Muscle of arm (tissue), 14 donors: ENCODE measurements at places on chromosomes 3 and 15. TPM values are rescaled to one million over a fixed set of nuclear protein-coding genes. Genes with fewer than 3 reads are reported as not detected.

Gene FOXB1
- polyA plus RNA-seq: not detected

Gene ARGFX
- polyA plus RNA-seq: not detected

Gene C3orf85
- polyA plus RNA-seq: not detected

Gene PXYLP1
- 21.3 TPM for polyA plus RNA-seq

Gene DUSP7
- polyA plus RNA-seq: 20.9 TPM

Gene SERINC4
- polyA plus RNA-seq: 0.89 TPM

Gene XCR1
- polyA plus RNA-seq: 0.54 TPM

Gene SPINK8
- polyA plus RNA-seq: not detected

Gene ARIH2
- 95.2 TPM for polyA plus RNA-seq

Gene GOLGA8S
- 0.37 TPM for polyA plus RNA-seq

- DNase-seq: no peak
Measured at GRCh38 chr3:6260551-6261191, 600.2 kb upstream of the GRM7 start.

DNA sequence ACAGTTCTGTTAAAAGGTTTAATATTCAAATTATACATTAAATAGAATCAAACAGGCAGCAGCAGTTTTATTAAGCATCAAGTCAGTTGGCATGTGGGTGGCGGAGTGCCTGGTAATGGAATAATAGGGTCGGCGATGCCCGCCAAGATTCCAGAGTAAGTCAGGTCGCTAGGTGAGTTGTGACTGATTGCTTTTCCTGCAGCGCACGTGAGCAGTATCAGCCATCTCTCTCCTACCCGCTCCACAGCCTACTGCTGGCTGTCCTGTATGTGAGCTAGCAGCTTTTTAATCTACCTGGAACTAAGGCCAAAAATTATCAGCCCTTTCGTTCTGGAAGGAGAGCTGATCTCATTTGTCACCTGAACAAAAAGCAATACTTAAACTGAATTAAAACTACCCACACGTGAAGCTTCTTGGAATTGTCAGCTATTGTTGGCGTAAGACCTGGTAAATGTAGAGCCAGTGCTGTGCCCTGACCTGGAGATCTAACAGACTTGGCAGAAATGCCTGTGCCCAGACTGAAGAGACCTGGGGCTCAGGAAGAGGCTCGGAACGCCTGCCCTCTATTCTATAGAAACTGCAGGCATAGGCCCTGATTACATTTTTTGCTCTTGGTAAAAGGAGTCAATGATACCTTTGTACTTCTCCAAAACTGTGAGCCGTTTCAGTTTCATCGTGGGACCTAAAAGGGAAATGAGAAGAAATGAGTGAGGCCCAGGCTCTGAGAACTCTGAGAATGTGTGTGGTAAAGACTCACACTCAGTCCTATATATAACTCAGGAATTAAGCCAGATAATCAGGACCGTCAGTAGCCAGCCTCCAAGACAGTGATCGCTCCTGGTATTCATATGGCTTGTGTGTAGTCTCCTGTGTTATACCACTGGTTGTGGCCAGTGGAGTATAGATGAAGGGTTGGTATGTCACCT, 21.9 kb downstream of the IDH3A start:
- no peak for DNase-seq

GRCh38 chr3:5678248-5678647, 490.7 kb downstream of the EDEM1 start:
- no peak for DNase-seq

DNA sequence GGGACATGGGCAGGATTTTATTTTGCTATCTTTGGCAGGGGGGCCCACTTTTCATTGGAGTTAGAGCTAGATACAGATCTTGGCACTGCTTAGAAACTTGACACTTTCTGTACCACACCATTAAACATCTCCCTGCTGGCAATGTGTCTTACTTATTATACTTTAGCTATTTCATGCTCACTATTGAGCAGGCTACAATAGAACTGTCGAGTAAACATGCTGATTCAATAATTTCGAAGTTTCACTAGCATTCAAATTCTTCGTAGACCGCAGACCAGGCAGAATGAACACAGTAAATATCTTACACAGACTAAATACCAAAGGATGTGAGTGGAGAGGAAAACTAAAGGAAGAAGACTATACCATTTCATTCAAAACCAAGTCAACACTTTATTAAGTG, 180.8 kb downstream of the UNC13C start:
- no peak for DNase-seq

- DNase-seq: no peak
Measured at GRCh38 chr15:51837792-51838251, 8.4 kb downstream of the TMOD3 start.

DNA sequence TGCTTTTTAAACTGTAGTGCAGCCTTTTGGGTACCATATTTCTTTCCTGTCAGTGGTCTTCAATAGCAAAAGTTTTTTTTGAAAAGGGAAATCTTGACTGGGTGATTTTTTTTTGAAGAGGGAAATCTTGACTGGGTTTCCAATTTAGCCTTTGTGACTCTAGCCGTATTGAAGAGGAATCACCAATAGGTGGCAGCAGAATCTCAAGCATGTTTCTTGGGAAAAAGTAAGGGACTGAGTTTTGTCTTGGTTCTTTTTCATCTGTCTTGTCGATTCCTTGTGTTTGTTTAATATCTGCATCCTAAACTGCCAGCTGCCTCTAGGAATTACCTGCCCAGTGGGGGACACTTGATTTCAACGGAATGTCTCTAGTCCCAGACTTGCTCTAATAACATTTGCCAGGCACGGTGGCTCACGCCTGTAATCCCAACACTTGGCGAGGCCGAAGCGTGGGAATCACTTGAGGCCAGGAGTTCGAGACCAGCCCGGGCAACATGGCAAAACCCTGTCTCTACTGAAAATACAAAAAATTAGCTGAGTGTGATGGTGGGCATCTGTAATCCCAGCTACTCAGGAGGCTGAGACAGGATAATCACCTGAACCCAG, 89.2 kb downstream of the RBPMS2 start:
- DNase-seq: peak; percentile 66

GRCh38 chr3:52479877-52480575, 15.1 kb upstream of the STAB1 start:
- no peak for DNase-seq

DNA sequence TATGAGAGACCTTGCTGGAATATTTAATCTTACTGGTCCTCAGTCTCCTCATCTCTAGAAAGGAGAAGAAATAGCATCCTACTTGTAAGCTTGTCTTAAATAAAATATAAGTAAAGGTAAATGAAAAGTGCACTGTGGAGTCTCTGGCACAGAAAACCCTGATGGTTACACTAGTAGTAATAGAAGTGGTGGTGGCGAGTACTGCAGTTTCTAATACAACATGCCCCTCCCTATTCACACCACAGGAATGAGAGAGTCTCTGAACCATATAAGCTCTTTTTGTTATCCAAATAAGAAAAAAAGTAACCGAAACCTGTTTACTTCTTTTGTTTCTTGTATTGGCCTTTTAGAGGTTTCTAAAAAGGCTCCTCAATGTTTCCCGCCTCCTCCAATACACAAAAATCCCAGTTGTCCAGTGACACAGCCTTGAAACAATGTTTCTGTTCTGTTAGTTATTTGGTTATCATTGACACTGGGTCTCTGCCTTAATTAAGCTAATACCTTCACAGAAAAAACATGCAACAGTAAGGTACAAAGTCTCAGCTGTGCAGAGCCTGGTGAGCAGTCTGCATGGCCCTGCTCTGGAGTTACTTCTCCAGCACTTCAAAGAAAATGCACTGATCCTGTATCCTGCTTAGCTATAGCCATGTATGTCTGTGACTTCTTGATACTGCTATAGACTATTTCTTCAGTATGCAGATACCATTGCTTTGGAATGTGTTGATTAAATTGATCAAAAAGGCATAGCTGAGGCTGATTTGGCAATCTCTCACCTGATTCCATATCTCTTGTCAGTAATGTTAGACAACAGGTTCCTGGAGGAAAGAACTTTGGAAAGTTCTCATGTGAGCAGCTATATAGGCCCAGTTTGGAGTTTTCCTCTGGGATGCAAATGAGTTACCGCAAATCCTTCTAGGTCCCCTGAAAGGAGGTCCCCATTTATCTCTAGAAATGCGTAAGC, 315.6 kb upstream of the IL12A start:
- DNase-seq: no peak

DNA sequence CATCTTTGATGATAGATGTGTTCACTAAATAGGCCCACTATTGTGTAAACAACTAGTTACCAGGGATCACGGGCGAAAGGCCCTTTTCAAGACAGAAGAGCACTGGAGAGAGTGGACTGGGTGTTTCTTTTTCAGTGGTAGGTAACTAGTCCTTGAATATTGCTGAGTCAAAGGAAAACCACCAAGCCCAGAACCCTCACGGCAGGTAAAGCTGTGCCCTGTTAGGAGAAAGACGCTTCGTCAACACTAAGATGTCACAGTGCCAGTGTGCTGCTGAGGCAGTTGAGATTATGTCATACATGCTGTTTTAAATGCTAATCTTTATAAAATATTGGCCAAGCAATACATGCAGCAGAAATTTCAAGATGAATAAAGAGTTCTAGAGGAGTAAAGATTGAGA, 578.6 kb downstream of the PYDC2 start:
- no peak for DNase-seq

DNA sequence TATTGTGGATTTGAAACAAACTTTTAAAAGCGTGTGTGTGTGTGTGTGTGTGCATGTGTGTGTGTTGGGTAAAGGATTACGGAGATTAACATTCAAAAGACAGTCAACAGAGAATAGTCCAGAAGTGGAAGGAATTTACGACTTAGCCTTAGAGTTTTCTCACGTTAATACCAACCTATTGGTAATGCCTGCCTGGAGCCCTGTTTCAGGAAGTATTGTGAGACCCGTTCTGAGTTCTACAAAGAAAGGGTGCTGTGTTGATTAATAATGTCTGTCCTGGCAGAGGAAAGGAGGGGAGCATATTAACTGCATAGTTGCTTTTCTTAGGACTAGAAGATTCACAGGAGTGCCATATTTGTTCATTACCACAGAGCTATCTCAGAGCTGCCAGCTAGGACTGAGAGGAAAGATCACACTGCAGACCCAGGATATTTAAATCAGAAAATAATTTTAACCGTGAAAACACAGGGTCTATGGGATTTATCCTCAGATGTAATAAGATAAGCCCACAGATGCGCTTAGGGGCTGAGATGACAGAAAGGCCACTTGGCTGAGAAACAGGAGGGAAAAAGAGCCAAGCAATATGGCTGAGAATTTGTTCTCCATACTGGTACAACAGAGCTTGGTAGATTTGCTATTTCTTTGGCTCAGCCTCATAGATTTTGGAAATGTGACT, 40.5 kb upstream of the FRMD4B start:
- no peak for DNase-seq

GRCh38 chr15:43187544-43188155, 2.4 kb downstream of the CCNDBP1 start:
- peak; percentile 24 for DNase-seq

DNA sequence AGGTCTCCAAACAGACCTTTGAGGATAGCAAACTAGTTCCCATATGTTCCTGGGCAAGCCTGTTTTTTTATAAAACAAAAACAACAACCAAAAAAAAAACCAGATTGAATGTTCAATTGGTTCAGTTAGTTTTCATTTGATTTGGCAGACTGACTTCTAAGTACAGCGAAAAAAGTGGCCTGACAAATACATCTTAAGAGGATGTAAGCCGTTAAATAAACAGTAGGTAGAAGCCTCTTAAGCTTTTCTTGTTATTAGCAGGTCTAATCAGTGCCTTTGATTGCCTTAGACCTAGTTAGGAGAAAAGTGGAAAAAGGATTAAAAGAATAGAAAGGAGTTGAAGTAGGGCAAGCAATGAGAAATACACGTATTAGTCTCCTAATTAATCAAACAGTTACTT, 13.2 kb downstream of the TSC22D2 start:
- DNase-seq: no peak

DNA sequence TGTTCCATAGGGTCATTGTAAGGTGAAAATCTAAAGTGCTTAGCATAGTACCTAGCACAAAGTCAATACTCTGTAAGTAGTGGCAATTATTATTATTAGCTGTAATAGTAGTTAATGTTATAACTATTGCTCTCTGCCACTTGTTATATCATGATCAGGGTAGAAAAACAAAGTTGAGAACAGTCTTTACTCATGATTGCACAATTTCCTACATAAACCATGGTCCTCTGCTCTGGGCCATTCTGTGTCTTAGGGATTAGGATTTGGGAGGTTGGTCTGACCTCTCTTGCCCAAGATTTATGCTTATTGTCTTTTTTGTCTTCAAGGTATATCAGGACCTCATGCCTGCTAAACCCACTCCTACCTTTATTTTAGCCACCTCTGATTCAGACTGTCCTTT, 4.3 kb upstream of the LRRC58 start:
- no peak for DNase-seq

DNA sequence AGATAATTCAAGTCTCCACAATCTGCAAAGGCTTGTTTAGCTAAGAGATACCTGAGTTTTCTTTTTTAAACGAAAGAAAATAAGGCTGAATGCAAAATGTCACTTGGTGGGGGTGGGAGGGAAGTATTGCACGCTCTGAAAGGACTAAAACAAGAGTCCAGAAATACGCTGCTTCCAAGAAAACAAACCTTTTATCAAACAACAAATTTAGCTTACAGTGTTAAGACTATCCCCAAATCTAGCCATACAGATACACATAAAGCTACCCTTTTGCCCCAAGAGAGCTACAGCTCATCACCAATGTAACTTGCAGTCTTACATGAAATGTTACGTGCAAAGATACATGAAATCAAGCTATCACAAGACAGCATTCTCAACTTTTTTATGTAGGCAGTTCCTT, 522.5 kb downstream of the FOXP1 start:
- no peak for DNase-seq

GRCh38 chr3:148962513-148962912, 28.8 kb upstream of the GYG1 start:
- DNase-seq: no peak

- no peak for DNase-seq
Measured at GRCh38 chr15:61796056-61796455, 264.2 kb downstream of the VPS13C start.

- DNase-seq: no peak
Measured at GRCh38 chr3:139679220-139679775, 1.5 kb upstream of the NMNAT3 start.

DNA sequence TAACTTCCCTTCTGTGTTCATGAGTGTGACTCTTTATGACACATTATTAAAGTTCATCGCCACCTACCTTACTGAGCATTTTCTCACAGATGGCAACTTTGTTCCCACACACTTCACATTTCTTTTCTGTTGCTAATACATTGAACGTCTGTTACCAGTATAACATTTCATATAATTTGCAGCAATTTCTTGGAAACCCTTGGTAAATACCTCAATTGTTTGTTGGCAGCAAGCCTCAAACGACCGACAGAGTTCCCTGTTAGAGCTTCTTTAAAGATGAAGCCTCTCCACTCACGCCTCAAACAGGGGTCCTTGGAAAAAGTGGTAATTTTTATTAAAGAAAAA, 3.2 kb upstream of the CHSY1 start:
- DNase-seq: no peak

DNA sequence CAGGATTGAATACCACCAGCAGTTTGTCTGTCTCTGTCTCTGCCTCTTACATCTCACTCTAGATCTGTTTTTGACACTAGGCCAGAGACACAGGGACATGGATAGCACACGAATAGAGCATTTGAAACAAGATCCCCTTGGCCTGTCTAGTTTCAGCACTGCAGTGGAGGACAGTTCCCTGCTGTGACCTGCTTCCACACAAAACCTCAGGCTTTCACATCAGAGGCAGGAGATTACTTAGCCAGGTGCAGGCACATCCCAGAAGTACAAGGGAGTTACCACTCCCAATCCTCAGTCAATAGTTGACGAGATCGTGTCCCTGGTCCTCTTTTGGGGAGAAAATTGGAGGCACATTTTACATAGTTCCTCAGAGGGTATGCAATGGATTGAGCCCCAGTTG, 34.0 kb upstream of the CCK start:
- peak; percentile 53 for DNase-seq
